ENCODE measurements at places on chromosomes 5 and 9. TPM values are rescaled to one million over a fixed set of nuclear protein-coding genes. Genes with fewer than 3 reads are reported as not detected.

The SELENOP gene
- 82.0 TPM for total RNA-seq

The SMC2 gene
- 21.7 TPM for total RNA-seq

The LRRC19 gene
- total RNA-seq = not detected

The SECISBP2 gene
- total RNA-seq = 77.9 TPM

The ACTL7B gene
- total RNA-seq = not detected

The CARTPT gene
- not detected for total RNA-seq

The KIF4B gene
- total RNA-seq = 0.18 TPM

The ZDHHC11B gene
- 7.3 TPM for total RNA-seq

The IQGAP2 gene
- 10.4 TPM for total RNA-seq

The CBY3 gene
- total RNA-seq = 0.64 TPM

The FBXL7 gene
- total RNA-seq = 7.8 TPM

The CHSY3 gene
- 6.0 TPM for total RNA-seq

The CDKN2A gene
- not detected for total RNA-seq

The CCNI2 gene
- 1.5 TPM for total RNA-seq

The DNAJB5 gene
- 18.6 TPM for total RNA-seq

The GIN1 gene
- 12.4 TPM for total RNA-seq

The PCDHA12 gene
- 16.2 TPM for total RNA-seq

The PRLR gene
- total RNA-seq = 5.2 TPM

The ELOVL7 gene
- 9.2 TPM for total RNA-seq

The SOX30 gene
- total RNA-seq = 0.18 TPM

The SPINK7 gene
- not detected for total RNA-seq

The TMEM252 gene
- not detected for total RNA-seq

The LECT2 gene
- total RNA-seq = not detected

The TAS2R1 gene
- total RNA-seq = 0.45 TPM

The BAAT gene
- not detected for total RNA-seq

The CRB2 gene
- 18.1 TPM for total RNA-seq

The FRRS1L gene
- total RNA-seq = 108 TPM

The NXNL2 gene
- total RNA-seq = 0.36 TPM

The PCSK5 gene
- total RNA-seq = 31.7 TPM

The CDH9 gene
- 16.0 TPM for total RNA-seq

The OBP2B gene
- not detected for total RNA-seq

The PHYHD1 gene
- 1.1 TPM for total RNA-seq

Data from cerebellum (tissue), 4 donors.